Mucosa of gallbladder (tissue), 1 donor: ENCODE measurements at places on chromosomes 1 and 21. TPM values are rescaled to one million over a fixed set of nuclear protein-coding genes. Genes with fewer than 3 reads are reported as not detected.

DNA sequence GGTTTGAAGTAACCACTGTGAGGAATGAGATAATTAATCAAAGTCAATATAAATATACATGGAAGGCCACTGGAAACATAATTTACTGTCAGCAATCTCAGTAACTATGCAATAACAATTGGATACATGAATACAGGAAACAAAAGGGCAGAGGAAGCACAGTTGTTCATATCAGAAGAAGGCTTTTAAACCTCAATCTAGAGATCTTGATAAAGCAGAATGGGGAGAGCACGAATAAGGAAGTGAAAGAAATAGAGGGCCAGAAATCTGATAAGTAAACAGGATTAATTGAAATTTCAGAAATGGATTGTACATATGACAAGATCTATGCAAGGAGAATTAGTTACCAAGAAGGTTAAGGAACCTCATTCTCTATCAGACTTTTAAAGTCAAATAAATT lies 93.0 kb downstream of the EVI5 start:
- no peak for DNase-seq

DNA sequence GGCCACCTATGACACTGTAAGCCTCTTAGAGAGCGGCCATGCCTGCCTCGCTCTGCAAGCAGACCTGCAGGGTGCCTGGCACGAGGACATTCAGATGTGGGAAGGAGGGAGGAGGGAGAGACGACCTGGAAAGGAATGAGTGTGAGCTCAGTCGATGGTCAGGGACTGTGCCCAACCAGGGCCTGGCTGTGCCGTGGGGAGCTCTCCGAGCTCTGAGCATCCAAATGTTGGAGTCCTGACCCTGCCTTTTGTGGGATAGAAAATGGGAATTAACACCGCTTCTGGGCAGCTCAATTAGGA lies 7.3 kb downstream of the CSTB start:
- DNase-seq = no peak

GRCh38 chr1:234476172-234476571 lies 2.8 kb downstream of the TARBP1 start:
- DNase-seq = no peak

DNA sequence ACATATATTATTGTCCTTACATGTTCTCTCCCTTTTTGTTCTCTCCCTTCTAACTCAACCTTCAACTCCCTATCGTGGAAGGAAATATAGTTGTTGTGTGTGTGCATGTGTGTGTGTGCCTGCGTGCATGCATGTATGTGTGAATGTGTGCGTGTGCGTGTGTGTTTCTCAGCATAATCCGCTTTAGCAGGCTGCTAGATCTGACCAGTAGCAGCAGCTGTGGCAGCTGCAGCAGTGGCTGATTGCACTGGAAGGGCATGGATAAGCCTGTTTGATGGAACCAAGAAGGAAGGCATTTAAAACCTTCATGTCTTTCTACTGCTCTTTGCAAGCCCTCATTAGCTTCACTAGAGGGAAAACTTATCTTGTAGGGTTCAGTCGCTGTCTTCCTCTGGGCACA lies 65.6 kb upstream of the IRF2BP2 start:
- DNase-seq = no peak

DNA sequence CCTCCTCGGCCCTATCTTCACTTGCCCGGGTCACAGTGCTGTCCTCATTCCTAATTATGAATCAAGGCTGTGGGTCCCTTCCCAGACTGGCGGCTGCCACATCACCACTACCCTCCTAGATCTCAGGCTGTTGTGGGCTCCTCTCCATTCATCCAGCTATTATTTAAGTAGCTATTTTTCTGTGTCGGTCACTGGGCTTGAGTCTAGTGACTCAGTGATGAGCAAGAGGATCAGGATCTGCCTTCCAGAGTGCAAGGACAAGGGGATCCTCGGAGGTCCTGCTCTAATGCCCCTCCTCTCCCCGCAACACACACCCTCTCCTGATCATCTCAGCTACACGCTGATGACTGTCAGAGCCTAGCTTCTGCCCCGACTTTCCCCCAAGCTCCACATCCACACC lies 34.1 kb downstream of the CDCP2 start:
- DNase-seq = no peak

GRCh38 chr1:53391982-53392381 lies 64.1 kb upstream of the LRP8 start:
- no peak for DNase-seq

- DNase-seq = no peak
Measured at GRCh38 chr1:184387069-184387475, 243 bp downstream of the C1orf21 start.

DNA sequence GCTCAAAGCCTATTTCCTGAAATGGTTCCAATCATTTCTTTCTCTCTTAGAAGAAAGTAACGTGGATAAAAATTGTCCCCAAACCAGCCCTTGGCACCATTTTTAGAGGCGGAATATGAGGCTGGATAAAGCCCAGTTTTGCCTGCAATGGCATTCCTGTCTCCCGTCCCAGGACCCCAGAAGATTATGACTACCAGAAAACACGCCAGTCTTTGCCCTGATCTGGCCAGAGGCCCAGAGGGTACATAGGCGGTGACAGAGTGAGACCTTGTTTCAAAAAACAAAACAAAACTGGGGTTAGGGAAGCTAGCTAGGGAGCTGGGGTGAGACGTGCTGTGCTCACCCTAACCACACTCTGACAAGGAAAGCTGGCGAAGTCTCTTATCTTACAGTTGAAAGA lies at the start of gene AADACL4:
TSS of gene AADACL4 (plus strand) at position 301 of the 400 bp plus-strand sequence. CDS start 462 bp downstream, outside the sequence.
- no peak for DNase-seq

GRCh38 chr1:115469703-115470476 lies 131.8 kb upstream of the NGF start:
- no peak for DNase-seq

- DNase-seq = no peak
Measured at GRCh38 chr1:116126281-116126680, 15.1 kb downstream of the MAB21L3 start.

DNA sequence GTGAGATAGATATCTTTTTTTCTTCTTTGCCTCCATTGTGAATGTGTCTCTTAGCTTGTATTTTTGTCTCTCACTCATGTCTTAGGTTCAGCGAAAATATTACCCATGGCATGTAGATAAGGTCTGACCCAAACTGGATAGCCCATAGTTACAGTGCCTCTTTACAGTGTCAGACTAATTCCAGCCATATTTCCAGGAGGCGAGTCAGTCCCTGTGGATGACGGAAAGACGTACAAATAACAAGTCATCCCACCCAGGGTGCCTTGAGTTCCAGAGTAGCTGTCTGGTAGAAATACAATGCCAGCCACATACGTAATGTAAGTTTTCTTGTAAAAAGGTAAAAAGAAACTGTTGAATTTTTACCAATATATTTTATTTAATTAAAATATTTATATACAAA lies 157.3 kb downstream of the ZNF281 start:
- DNase-seq = no peak

- no peak for DNase-seq
Measured at GRCh38 chr1:67261680-67262079, 46.0 kb upstream of the IL12RB2 start.

- DNase-seq = peak; percentile 78
Measured at GRCh38 chr1:177912991-177913390, 56.9 kb downstream of the SEC16B start.

- DNase-seq = no peak
Measured at GRCh38 chr1:228297822-228298221, 90.0 kb downstream of the OBSCN start.

DNA sequence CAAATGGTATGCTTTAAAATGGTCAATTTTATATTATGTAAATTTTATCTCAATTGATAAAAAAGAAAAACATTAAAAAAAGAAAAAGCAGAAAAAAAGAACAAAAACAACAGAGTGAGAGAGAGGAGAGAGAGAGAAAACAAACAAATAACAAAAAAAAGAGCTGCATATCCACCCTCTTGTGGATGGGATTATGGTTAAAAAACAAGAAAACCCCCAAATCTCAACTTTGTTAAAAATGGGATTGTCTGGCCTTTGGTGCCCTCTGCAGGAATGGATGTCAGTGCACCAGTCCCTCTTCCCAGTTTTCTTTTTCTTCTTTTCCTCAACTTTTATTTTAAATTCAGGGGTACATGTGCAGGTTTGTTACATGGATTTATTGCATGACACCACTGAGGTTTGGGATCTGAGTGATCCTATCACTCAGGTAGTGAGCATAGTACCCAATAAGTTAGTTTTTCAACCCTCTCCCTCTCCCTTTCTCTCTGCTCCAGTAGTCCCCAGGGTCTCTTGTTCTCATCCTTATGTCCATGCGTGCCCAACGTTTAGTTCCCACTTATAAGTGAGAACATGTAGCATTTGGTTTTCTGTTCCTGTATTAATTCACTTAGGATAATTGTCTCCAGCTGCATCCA lies 28.1 kb downstream of the RNF187 start:
- DNase-seq = no peak

- peak; percentile 13 for DNase-seq
Measured at GRCh38 chr1:19596065-19596713, 47.9 kb upstream of the NBL1 start.

DNA sequence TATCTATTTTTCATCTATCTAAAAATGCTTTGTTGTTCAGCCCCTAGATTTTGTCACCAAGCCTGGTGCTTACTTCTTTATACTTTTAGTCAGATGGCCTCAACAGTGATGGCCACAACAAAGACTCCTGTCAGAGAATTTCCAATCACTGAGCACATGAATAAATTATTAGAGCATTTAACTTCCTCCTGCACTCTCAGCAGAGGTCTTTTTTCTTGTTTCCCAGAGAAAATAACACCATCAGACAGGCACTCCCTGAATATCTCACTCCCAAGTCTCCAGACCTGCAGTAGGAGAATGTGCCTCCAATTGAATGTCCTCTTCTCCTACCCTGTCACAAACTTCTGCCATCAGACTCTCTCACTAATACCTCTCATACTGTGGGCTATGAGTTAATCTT lies 616.0 kb upstream of the NR5A2 start:
- DNase-seq = no peak

GRCh38 chr21:35404247-35404646 lies 355.1 kb upstream of the RUNX1 start:
- no peak for DNase-seq

- no peak for DNase-seq
Measured at GRCh38 chr1:162857850-162858249, 3.1 kb downstream of the CCDC190 start.

DNA sequence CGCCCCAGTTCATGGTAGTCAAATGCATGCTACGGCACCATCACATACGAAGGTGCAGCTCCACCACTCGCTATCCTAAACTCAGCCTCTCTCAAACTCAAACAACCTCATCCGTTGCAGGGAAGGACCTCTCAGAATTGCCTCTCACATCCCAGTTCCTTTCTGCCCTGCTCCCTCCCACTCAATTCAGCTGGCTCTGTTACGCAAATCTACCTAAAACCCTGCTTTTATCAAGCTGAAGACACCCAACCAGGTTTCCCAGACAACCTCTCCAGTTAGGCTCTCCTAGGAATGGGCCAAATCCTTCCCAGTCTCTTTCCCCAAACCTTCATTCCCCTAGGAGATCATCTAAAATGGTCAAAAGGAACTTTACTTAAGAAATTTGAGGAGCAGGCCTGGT lies 62.9 kb downstream of the CLSTN1 start:
- DNase-seq = no peak

The PAFAH2 gene
- total RNA-seq = 43.6 TPM

The CASZ1 gene
- 72.8 TPM for total RNA-seq

The PCSK9 gene
- 10.2 TPM for total RNA-seq
